Kidney capillary endothelial cell (primary cell): ENCODE measurements at places on chromosomes 7 and 10.

GRCh38 chr7:29119538-29119937 is 26.8 kb downstream of the CPVL start:
- DNase-seq = no peak

DNA sequence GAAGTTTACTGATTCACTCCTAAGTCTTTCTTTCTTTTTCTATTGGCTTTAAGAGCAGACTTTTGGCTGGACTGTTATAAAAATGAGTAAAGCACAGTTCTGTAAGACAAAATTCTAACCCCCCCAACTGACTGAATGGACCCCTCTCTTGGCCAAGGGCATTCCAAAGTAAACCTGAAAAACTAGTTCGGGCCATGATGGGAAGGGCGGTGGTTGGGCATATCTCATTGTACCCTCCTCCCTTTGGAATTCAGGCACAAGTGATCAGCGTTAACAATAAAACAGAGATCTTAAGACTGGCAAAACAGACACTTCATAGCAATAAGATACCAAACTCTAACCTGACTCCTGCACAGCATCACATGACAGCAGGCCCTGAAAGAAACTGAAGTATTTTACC is 6.1 kb upstream of the KIF20B start:
- no peak for DNase-seq

GRCh38 chr10:52807803-52808202 is 35.2 kb upstream of the MBL2 start:
- DNase-seq = no peak

DNA sequence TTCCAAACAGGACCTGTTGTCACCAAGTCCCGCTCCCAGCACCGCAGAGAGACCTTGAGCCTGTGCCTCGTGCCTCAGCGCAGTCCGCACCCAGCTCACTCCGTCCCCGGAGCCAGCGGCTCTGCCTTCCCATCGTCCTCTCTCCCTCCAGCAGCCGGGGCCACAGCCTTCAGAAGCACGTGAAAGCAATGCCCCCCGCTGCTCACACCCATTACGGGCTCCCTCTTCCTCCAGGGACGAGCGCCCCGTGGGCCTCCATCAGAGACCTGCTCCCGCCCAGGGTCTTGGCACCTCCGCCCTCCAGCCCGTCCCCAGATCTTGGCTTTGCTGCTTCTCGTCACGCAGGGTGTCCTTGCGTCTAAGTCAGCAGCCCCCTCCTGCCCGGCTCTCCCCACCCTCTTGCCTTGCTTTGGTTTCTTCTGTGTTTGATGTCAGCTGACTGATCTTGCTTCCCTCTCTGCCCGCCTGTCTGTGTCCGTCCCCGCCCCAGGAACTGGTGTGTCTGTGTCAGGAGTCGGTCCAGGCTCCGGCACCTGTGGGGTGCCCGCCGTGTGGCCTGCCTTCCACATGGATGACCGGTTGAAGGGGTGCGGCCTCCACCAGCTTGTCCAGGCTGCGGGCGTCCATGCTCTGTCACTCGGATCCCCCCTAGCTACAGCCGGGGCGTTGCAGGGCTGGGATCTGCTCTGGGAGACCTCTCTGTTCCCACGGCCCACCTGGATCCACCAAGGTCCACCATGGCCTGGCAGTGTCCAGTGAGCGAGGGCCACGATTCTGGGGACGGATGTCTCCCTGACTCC is 61.9 kb downstream of the FOXL3 start:
- no peak for DNase-seq

DNA sequence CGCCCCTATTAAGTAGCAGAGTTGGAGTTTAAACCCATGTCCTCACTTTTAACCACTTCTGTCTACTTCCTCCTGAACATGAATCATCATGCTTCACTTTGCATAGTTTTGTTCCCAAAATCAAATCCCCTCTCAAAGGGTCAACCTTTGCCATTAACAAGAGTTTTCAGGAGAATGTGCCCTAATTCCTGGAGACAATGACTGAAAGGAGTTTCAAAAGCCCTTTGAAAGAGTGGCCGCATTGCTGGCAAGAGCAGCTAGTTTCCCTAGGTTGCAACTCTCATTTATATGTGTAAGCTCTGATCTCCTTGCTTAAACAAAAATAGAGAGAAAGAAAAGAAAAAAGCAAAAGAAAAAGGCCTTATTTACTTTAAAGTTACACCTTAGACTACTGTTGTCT is 9.2 kb downstream of the LGI1 start:
- no peak for DNase-seq

DNA sequence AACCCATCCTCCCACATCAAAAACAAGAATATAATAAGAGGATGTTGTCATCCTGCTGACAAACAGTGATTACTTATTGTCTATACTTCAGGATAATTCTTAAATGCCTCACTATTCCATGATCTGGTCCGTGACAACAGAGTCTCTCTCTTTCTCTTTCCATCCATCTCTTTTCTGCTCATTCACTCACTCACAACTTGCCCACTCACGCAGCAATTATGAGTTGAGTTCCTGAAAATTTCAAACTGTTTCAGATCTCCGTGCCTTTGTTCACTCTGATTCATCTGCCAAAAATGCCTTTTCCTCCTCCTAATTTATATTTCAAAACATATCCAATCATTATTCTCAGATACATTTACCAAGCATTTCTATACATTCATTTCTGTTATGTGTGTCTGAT is 1.4 kb downstream of the OR6B1 start:
- no peak for DNase-seq

GRCh38 chr10:74947781-74948401 is 121.5 kb downstream of the KAT6B start:
- DNase-seq = no peak

- DNase-seq = no peak
These were observed 125.7 kb upstream of the LANCL2 start for GRCh38 chr7:55239406-55239805.

GRCh38 chr7:56219017-56219416 is 102.8 kb upstream of the NUPR2 start:
- no peak for DNase-seq

DNA sequence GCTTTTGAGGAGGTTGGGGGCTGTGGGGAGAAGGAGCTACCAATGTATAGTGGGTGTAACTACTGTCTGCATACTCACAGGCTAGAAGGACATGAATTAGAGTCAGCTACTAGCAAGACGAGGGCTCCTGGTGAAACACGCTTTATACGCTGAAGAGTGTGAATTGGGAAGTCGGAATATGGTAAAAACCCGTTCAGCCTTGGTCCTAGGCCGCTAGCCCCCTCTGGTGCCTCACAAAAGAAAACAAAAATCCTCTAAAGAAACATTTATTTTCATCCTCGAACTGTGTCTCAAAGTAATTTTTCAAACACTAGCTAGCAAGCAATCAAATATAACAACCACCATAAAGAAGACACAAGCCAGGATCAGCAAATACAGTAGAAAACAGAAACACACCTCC is 338.1 kb upstream of the SEMA3C start:
- DNase-seq = no peak

DNA sequence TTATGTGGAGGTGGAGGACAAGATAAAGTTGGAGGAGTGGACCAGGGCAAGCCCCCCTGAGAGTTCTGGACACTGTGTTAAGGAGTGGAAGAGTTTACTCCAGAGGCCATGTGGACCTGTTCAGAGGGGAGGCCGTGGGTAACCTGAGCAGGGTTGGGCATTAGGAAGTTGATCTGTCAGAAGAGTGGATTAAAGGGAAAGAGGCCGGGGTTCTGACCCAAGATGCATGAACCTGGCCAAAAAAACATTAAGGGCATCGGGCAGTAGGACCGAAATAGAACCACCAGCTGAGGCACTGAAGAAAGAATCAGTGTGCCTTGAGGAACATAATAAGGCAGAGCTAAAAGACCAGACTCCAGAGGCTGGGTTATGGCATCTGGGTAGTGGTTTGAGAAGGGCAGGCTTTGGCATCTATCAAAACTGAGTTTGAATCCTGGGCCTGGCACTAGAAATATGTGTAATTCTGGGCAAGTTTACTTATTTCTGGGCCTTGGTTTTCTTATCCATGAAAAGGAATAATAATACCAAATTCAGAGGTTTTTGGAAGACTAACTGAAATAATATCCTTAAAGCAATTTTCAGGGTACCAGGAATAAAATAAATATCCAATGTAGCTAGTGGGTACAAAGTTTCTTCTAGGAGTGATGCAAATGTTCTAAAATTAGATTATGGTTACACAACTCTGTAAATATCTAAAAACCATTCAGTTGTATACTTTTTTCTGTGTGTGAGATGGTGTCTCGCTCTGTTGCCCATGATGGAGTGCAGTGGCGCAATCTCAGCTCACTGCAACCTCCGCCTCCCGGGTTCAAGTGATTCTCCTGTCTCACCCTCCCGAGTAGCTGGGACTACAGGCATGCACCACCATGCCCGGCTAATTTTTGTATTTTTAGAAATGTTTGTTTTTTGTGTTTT is 10.9 kb upstream of the FRAT1 start:
- DNase-seq = no peak

GRCh38 chr7:134605978-134606923 is 40.4 kb upstream of the BPGM start:
- DNase-seq = peak; percentile 63

- no peak for DNase-seq
These were observed 49.9 kb downstream of the CPVL start for GRCh38 chr7:29096446-29096730.

DNA sequence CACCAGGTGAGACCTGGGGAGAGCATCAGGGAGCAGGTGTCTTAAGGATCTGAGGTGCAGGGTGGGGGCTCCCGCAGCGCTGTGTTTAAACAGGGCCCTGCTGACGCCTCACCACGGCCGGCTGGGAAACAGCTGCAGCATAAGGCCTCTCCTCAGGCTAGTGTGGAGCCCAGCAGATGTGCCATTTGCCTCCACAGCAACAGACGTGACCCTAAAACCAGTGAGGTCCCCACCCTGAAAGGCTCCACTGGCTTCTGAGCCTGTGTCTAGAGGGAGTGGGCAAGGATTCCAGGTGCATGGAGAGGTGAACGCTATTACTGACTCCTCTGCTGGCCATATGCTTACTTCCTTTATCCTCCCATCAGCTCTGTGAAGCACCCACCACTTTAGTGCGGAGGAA is 47.8 kb downstream of the SYPL1 start:
- DNase-seq = no peak

DNA sequence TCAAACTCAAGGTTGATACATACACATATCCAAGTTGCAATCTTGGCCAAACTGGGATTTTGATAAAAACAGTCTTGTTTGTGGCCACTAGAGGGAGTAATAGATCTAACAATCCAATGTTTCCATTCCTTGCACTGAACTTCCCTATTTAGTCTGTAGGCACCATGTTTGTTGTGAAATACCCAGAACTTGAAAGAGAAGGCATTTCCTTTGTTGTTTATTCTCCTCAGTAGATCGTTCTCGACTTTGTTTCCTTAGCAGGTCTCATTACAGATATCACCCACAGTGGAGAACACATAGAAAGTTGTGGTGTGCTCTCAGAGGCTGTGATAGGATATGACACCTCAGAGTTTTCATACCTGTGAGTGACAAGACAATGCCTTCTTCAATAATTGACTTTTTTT is 70.3 kb upstream of the MXI1 start:
- peak; percentile 75 for DNase-seq

- DNase-seq = no peak
These were observed 65.3 kb downstream of the ZFAND4 start for GRCh38 chr10:45607276-45607675.

GRCh38 chr10:4174197-4174596 is 389.2 kb upstream of the KLF6 start:
- DNase-seq = no peak

- peak; percentile 78 for DNase-seq
These were observed 87.4 kb downstream of the CHN2 start for GRCh38 chr7:29281782-29282541.

DNA sequence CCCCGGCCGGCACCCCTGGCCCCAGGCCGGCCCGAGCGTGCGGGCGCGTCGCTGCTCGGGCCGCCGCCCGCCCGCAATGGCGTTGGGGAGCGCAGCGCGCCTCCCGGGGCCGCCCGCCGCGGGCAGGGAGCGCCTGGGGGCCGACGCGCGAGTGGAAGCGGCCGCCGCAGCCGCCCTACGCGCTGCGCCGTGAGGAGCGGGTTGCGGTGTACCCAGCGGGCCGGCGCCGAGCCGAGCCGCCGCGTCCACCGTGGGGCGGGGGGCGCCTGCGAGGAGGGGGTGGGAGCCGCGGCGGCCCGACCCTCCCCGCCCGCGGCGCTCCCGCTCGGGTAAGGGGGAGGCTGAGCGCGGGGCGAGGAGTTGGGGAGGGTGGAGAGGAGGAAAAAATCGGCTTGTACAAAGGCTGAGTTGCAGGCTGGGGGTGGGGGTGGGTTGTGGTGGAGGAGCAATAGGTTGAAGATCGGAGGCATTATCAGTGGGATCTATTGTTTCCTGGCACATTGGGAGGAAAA is 473 bp downstream of the PPP1R9A start:
- DNase-seq = no peak

DNA sequence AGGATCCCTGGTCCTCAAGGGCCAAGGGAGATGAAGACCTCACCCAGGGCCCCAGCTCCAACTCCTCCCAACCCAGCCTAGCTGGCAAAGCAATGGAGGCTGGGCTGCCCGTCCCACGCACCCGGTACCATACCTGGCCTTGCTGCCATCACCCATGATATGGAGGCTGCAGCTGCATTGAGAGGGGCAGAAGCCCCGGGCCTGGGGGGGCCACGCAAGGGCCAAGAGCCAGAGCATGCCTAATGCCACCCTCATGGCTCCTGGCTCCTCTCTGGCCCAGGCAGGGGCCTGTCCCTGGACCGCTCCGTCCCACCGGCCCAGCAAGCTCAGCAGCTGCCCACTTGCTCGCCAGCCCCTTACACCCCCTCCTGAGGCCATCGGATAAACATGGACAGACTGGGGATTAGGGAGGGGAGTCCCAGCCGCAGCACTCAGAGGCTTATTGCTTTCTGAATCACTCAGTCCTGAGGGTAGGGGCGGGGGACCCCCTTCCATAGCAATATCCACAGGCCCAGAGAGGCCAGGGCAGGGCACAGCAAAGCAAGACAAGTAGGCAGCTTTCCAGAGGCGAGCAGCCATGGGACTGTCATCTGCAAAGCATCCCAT is at the start of gene LRIT1:
LRIT1 (minus strand) TSS at position 362 of the 606 bp plus-strand sequence; CDS start at position 255, 107 bp downstream.
- no peak for DNase-seq

DNA sequence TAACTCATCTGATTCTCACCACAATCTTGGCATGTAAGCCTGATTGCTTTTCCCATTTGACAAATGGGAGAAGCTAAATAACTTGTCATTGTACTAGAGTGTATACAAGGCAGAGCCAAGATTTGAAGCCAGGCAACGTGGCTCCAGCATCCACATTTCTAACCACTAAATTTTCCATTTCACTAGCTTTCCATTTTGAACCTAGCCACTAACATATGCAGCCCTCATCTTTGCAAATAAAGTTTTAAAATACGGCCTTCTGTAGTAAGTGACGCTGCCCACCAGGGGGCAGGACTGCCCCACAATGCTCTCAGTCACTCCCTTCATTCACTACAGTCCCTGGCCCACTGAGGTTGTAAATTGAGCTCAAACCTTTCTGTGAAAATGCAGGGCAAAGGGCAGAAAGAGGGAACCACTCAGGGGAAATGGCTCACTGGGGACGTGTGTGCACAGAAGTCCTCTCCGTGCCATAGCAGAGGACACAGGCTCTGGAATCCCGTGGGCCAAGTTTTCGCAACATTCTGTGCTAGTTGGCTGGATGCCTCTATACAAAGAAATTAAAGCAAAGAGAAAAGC is 315.7 kb downstream of the TNS3 start:
- peak; percentile 66 for DNase-seq

- DNase-seq = peak; percentile 23
These were observed 23.9 kb downstream of the SCD start for GRCh38 chr10:100370714-100371481.

GRCh38 chr10:7015457-7015856 is 395.4 kb downstream of the SFMBT2 start:
- DNase-seq = no peak
